T-helper 2 cell treated with Interferon-gamma antibody and Interleukin-4, amounts not matched to agents 100 ng/mL and 5 ng/mL, for 36 hours (primary cell): ENCODE measurements at places on chromosomes 2 and 18. TPM values are rescaled to one million over a fixed set of nuclear protein-coding genes. Genes with fewer than 3 reads are reported as not detected.

Gene ZRANB3
- total RNA-seq, result 5.4 and 7.3 TPM in 2 replicates

Gene SCTR
- total RNA-seq, result not detected in 2 replicates

Gene SH3RF3
- 0.23 TPM in 2 replicates for total RNA-seq

Gene LCT
- 0.64 and 0.86 TPM in 2 replicates for total RNA-seq

Gene GPR45
- not detected in 2 replicates for total RNA-seq

Gene INPP5D
- total RNA-seq, result 122 and 129 TPM in 2 replicates

Gene MAPK4
- total RNA-seq, result not detected in 2 replicates

Gene RGPD3
- 0.20 and 0.30 TPM in 2 replicates for total RNA-seq
